Brain microvascular endothelial cell (primary cell): ENCODE measurements at places on chromosomes 2 and 18.

DNA sequence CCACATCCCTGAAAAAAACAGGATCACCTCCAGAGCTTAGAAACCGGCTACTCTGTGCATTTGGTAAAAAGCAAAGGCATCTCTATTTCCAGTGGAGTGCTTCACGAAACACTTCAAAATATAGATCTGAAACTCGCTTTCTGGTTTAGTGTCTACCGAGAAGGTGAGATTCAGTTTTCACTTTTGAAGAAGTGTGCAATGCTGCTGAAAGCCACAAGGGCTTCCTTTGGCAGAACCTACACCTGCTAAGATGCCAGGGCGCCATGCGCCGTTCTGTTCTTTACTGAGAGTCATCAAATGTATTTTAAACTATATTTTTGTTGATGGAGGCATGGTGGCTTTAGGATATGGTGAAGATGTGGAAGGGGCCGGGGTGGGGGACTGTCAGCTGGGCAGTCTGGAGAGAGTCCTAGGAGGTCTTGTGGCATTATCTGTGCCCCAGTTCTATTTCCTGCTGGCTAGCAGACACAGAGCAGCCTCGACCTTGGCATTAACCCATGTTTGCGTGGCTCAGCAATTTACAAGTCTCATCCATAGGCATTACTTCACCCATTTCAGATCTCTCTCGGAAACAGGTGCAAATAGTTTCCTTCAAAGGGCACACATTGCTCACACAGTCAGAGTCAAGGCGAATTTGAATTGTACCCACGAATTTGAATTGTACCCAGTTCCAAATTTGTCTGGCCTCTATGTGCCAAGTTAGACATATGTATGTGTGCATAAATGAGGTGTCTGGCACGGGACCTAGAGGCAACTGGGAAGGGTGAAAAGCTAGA is 46.7 kb upstream of the KCNF1 start:
- no peak for DNase-seq

GRCh38 chr2:106272216-106272807 is 78.2 kb upstream of the UXS1 start:
- no peak for DNase-seq

GRCh38 chr18:7830468-7830867 is 263.4 kb downstream of the PTPRM start:
- no peak for DNase-seq

GRCh38 chr2:31087491-31087890 is 50.7 kb downstream of the GALNT14 start:
- no peak for DNase-seq

DNA sequence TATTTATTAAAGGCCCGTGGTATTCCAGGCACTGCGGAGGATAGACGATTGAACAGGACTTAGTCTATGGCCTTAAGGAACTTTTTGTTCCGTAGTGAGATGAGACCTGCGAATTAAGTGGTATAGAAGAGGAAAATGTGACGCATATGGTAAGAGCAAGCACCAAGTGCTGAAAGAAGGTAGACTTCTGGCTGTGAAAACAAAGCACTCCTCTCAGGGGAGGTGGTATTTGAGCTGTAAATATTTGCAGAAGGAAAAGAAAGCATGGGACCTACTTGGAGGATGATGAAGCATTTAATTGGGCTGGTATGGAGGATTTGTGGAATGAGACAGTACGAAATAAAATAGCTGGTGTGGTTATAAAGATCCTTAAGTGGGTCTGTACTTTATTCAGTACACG is 62.5 kb downstream of the GPR39 start:
- no peak for DNase-seq

DNA sequence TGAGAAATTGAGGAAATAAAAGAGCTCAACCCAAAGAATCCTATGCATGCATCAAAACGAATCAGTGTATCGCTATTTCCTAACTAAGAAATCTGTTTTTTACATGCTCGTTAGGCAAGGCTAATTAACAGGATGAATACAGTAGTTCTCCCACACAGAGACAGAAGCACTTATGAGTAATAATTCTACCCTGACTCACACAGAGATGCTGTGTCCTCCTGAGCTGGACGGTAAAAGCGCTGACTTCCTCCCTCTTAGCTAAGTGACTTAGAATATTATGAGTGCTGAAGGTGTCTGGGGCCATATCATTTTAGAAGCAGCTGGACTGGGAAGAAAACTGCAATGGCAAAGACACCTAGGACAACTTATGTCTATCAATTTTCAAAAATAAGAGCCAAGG is 18.5 kb downstream of the PLEKHM3 start:
- no peak for DNase-seq

DNA sequence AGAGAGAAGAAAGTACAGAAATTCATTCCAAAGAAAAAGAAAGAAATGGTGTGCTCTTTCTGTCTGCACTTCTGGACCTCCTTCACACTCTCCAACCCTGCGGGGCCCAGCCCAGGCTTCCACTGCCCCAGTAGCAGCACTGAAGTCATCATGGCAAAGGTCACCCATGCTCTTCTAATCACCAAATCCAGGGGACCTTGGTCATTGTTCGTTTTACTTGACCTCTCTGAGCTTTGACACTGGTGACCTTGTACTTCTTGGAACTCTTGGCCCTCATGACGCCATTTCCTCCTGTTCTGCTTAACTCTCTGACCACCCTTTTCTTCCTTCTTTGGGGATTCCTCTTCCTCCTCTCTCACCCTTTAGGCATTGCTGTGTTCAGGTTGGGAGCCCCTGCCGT is 105.6 kb downstream of the SMAD7 start:
- DNase-seq = no peak

DNA sequence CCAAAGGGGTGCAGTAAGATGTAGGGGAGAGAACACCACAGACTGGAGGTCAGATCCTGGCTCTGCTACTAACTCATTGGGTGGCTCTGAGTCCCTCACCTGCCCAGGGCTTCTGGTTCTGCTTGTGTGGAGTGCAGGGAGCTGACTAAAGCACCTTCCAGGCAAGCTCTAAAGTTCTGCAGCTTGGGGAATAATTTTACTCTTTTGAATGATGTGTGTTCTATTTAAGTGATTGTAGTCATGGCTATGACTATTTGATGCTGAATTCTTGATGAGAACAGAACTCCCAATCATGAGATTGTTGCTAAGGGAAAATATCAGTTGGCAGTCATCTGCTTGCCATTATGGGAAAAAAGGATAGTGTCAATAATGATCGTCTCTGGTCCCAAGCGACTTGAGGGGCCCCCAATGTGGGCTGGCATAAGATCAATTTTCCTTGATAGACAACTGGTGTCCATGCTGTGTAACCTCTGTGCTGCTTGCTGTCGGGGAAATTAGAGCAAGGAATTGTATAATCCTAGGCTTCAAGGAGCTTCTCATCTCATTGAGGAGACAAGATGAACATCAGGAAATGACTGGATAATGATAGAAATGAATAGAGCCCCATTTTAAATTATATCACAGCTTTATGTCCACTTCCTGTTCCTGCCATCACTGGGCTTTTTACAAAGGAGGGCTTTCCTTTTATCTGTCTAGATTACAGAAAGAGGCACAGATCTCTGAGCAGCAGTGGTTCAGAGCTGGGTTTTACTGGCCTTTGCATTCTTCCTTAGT is 131.7 kb downstream of the SLC4A3 start:
- no peak for DNase-seq

GRCh38 chr2:187934236-187934635 is 357.4 kb upstream of the GULP1 start:
- no peak for DNase-seq

DNA sequence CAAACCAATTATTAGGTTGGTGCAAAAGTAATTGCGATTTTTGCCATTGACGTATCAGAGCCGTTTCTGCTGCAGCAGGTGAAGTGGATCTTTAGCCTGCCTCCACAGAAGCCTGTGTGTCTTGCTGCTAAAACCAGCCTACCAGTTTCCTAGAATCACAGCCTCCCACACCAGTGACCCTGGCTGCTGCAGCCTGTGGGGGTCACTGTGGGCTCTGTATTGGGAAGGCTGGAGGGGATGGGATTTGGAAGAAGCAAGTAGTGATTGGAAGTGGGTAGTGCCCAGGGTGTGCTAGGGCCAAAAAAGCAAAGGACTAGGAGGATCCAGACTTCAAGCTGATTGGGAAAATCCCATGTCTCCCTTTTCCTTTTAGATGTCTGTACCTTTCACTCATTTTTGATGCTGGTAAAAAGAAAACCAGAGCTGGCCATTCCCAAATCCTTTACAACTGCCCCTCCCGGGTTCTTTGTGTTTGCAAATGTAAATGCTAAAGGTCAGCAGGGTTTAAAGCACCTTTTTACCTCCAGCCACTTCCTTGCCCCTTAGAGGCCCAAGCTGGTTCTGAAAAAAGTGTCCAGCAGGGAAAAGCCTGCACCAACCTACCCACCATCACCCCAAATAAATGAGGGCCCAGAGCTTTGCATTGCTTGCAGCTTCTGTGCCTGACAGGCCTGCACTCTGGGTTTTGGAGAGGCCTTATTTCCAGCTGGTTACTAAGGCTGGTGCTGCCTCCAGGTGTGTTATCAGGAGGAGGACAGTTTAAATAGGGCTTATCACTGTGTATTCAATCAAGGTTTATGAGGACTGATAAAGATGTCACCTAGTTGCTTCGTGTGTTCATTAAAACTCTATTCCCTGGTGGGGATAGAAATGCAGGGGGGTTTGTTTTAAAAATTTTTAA is 172.0 kb downstream of the MIB1 start:
- no peak for DNase-seq

DNA sequence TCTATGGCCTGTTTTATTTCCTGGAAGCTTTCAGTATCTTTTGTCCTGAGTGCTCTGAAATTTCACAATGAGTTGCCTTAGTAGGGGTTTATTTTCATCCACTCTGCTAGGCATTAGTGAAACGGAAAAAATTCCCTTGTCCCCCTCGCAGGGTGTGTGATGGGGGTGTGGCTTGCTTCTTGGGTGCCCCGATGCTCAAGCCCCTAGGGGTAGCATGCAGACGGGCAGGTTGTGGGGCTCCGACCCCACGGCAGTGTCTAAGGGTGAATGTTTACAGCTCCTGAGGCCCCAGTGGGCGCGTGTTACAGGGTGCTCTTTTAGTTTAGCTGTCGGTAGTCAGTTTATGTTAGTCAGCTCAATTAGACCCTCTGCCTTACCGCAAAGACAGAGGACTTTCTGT is 32.2 kb upstream of the MAP4K4 start:
- DNase-seq = no peak

GRCh38 chr18:68623342-68623741 is 91.6 kb downstream of the TMX3 start:
- DNase-seq = peak; percentile 64

GRCh38 chr2:195318440-195319111 is 338.4 kb upstream of the SLC39A10 start:
- peak; percentile 18 for DNase-seq

DNA sequence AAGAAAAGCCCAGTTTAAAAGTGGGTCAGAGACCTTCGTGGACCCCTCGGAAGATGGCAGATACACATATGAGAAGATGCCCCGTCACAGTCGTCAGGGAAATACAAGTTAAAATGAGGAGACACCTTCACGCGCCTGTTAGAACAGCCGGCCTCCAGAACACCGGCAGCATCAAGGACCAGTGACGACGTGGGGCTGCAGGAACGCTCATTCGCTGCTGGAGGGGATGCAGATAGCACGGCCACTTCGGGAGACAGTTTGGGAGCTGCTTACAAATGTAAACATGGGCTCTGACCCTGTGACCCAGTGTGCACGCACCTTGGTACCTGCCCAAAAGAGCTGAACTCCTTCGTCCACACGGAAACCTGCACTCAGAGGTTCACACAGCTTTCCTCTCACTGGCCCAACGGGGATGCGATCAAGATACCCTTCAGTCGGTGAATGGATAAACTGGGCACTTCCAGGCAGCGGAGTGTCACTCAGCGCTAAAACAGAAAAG is 83.7 kb upstream of the CTDP1 start:
- DNase-seq = no peak

- no peak for DNase-seq
Observed at GRCh38 chr2:26568076-26568890, 72.9 kb downstream of the CIB4 start.

- DNase-seq = no peak
Observed at GRCh38 chr2:20322527-20323300, 27.9 kb downstream of the PUM2 start.

- DNase-seq = no peak
Observed at GRCh38 chr18:6650747-6651146, 78.8 kb upstream of the ARHGAP28 start.

DNA sequence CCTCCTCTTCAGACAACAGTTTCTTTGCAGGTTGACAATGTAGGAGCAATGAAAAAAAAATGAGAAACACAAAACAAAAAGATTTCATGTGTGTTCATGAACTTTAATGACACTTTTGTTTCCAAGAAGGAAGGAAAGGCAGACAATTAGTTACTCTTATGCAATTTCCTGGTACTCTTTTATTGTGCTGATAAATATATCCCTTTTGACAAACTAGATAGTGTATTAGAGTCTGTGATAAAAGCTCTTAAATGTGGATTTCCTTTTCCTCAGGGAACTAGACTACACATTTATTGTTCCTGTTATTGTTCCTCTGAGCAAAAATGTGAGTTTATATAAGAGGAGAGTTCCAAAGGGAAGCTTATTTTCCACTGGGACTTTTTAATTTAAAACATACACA is 188.7 kb upstream of the NRXN1 start:
- no peak for DNase-seq

DNA sequence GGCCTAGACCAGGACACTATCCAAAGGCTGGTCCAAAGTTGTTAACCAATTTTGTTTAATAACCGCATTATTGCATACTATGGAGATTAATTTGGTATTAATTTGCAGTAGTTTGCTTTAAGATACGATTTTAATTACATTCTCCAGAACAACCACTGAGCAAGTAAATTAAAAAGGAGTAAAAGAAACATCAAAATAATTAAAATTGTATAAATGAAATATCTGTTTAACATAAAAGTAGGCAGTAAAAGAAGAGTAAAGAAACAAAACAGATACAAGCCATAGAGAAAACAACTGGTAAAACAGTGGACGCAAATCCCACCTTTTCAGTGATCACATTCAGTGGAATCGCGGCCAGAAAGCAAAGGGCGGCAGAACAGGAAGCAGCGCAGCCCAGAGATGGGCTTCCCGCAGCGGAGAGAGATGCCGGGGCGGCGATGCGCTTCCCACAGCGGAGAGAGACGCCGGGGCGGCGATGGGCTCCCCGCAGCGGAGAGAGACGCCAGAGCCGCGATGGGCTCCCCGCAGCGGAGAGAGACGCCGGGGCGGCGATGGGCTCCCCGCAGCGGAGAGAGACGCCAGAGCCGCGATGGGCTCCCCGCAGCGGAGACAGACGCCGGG is 176.8 kb downstream of the RTP5 start:
- no peak for DNase-seq

DNA sequence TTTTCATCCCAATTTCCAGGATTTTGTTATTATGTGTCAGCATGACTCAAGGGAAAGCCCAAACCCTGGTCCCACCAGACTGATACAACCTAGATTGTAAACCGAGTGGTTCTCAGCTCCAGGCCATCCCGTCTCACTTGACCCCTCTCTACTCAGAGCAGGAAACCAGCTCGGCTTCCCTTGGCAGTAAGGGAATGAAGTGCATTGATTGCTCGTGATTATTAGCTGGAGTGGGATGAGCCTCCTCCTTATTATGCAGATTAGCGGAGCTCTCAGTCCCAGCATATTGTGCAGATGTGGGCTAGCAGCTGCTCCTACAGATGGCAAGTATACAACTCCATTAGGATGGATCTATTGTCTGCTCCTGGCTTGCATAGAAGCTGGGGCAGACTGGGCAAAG is 167.6 kb downstream of the LNPK start:
- no peak for DNase-seq

GRCh38 chr2:147389218-147389617 is 455.6 kb upstream of the ACVR2A start:
- no peak for DNase-seq

GRCh38 chr2:189700681-189701080 is 26.2 kb downstream of the ANKAR start:
- no peak for DNase-seq

- no peak for DNase-seq
Observed at GRCh38 chr2:83971547-83971946, 487.5 kb downstream of the SUCLG1 start.
